ENCODE measurements at places on chromosomes 3 and 15. TPM values are rescaled to one million over a fixed set of nuclear protein-coding genes. Genes with fewer than 3 reads are reported as not detected.

LTK gene
- 1.0 TPM for total RNA-seq

GRCh38 chr15:31396881-31397560, 70.4 kb downstream of the KLF13 start:
- DNase-seq: peak; percentile 98

GRCh38 chr3:39121621-39122020, 14.1 kb downstream of the TTC21A start:
- DNase-seq: no peak

DNA sequence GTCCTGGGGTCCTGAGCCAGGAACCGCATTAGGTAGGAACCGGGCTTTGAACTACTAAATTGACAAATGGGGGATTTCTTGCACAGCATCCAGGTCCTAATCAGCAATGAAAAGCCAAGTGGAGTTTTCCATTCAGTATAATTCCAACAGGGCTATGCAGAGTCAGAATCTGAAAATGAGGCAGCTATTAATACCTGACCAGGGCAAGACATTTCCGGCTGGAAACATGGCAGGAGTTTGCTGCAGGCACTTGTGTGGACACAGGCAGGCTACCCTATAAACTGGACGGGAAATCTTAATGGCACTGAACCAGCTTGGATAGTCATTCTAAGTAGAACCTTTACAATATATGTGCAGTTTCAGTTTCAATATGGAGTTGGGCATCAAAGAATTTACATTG, 553.1 kb downstream of the FGF12 start:
- no peak for DNase-seq

- no peak for DNase-seq
Measured at GRCh38 chr3:7172996-7173395, 312.1 kb downstream of the GRM7 start.

GRCh38 chr3:122691195-122691594, 10.6 kb downstream of the PARP14 start:
- no peak for DNase-seq

- DNase-seq: peak; percentile 76
Measured at GRCh38 chr3:133124511-133124910, 86.3 kb downstream of the TMEM108 start.

- no peak for DNase-seq
Measured at GRCh38 chr3:7749931-7750695, 751.5 kb upstream of the LMCD1 start.

GRCh38 chr3:48750856-48751255, 33.8 kb upstream of the IP6K2 start:
- DNase-seq: no peak
